Upper lobe of left lung (tissue), 6 donors: ENCODE measurements at places on chromosomes 11 and 22. TPM values are rescaled to one million over a fixed set of nuclear protein-coding genes. Genes with fewer than 3 reads are reported as not detected.
A peak's percentile ranks its signal among the peaks of the same experiment; 100 is the strongest.

- H3K36me3 ChIP-seq: peaks cover 12% of the 10 kb centered on the region
- no peak overlapping the region for H3K4me3 ChIP-seq
- no peaks in the 10 kb centered on the region for H3K27me3 ChIP-seq
Measured at GRCh38 chr22:21451545-21452520, 15.4 kb upstream of the TMEM191C start.

GRCh38 chr22:43118024-43118849, 7.7 kb downstream of the BIK start:
- H3K27ac ChIP-seq: no peak overlapping the region
- H3K36me3 ChIP-seq: no peaks in the 10 kb centered on the region
- no peak for DNase-seq

DNA sequence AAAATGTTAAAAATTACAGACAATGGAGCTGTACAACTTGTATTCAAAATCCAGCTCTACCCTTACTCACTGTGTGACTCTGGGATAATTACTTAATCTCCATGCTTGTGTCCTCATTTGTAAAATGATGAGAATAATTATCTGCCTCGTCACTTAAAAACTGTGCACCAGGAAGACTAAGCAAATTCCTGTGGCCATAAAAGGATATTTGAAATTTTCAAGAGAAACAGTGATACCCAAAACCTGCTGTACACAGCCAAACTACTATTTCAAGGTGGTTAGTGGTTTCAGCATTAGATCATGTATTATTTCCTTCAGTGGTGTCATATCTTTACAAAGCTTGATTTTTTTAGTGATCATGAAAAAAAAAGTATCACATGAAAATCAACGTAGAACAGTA, 136.9 kb downstream of the METTL15 start:
- no peak overlapping the region for H3K4me3 ChIP-seq
- H3K27me3 ChIP-seq: no peaks in the 10 kb centered on the region
- no peaks in the 10 kb centered on the region for H3K4me1 ChIP-seq
- no peak for DNase-seq
- H3K36me3 ChIP-seq: no peaks in the 10 kb centered on the region

DNA sequence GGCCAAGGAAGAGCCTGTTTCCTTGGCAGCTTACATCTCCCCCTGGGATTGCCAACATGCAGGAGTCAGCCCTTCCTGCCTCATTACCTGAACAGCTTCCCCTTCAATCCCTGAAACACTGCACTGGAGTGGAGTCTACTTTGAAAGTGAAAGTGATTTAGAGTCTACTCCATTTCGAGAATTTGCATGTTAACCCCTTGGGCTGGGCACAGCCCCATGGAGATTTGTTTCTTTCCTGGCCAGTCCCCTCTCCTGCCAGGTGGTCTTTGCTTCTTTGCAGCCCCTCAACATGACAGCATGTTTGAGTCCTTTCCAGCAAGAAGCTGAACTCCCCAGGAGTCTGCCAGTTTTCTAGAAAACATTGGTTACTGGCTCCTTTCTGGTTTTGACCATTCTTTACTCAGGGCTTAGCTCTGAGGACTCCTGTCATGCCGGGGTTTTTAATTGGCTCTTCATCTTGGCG, 59.9 kb downstream of the TRAF6 start:
- H3K36me3 ChIP-seq: no peaks in the 10 kb centered on the region
- DNase-seq: no peak
- peaks cover 27% of the 10 kb centered on the region for H3K4me1 ChIP-seq
- H3K4me3 ChIP-seq: peak overlapping the region; percentile 28
- H3K27ac ChIP-seq: peak overlapping the region; percentile 50

The TMPRSS13 gene
- total RNA-seq: 6.2 TPM

The SDHD gene
- total RNA-seq: 30.4 TPM

The CARD10 gene
- total RNA-seq: 6.2 TPM

The PLAAT2 gene
- total RNA-seq: 10.5 TPM
